COLO829 (cell line): ENCODE measurements at places on chromosomes 3 and 15.

GRCh38 chr3:139201446-139202225 is 142.2 kb upstream of the MRPS22 start:
- no peak for DNase-seq

DNA sequence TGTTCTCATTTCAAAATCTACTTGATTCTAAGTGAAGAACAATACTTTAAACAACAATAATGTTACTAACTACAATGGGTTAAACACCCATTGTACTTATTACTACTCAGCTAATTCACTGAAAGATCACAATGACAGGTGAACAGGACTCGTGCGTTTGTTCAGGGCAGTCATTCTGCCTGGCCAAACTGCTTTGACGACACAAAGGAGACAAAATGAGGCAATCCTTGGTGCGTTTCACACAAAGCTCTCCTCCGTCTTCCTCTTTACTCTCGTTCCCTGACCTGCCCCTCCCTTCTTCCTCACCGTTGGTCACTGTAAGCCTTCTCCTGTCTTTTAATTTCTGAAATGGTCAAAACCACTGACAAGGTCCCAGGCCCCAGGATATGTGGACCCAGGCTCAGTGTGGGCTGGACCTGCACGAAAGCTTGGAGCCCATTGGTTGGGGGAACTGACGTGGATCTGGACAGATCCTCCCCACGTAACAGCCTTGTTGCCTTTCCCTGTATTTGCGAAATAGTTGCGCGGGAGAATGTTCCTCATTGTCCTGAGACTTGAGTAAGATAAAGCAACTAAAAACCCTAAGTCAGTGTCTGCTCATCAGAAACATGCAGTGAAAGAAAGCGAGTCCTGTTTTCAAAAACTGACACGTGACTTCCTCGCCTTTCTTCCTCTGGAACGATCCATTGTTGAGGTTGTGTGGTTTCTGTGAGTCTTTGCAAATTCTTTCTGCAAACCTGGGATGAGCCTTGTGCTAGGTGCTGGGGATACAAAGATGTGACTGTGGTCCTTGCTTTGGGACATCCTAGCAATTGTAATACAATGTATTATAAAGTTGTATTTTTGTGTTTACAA is 147.1 kb upstream of the RGMA start:
- DNase-seq, result peak; percentile 13

- no peak for DNase-seq
Observed at GRCh38 chr15:76236350-76236749, 74.9 kb downstream of the ETFA start.

- DNase-seq, result no peak
Observed at GRCh38 chr3:114685161-114685560, 391.3 kb downstream of the TIGIT start.

GRCh38 chr3:107927361-107928083 is 163.3 kb downstream of the CD47 start:
- peak; percentile 92 for DNase-seq

- no peak for DNase-seq
Observed at GRCh38 chr3:194139814-194140391, 4.0 kb downstream of the HES1 start.

GRCh38 chr3:106117490-106117858 is 248.7 kb upstream of the CBLB start:
- DNase-seq, result no peak

- no peak for DNase-seq
Observed at GRCh38 chr3:98690876-98691275, 72.3 kb upstream of the ST3GAL6 start.

DNA sequence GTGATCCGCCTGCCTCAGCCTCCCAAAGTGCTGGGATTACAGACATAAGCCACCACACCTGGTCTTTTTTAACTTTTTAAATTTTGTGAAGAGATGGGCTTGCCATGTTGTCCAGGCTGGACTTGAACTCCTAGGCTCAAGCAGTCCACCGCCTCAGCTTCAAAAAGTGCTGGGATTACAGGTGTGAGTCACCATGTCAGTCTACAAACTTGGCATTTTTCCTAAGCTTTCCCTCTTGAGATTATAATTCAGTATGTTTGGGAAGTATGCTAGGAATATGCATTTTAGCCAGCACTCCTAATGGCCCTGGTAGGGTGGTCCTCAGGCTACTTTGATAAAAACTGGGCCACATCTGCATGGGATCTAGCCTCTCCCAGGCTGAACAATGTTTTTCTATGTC is 4.4 kb downstream of the WDR73 start:
- no peak for DNase-seq

DNA sequence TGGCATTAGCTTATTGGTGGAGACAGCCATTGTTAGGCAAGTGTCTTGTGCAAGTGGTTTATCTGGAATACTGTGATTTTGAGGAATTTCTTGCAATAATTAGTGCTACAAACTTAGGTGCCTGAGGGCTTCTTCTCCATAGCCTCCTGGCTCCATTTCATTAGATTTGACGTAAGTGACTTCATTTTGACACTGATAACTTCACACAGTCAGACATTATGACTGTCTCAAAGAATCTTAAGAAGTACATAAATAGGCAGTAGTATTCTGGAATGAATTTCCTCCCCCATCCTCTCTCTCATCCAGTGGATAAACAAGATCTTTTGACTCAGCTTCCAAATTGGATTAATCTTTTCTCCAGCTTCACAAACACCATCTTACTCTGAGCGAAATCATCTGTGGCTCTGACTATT is 19.0 kb downstream of the ARL14 start:
- DNase-seq, result peak; percentile 26

- DNase-seq, result no peak
Observed at GRCh38 chr3:64306745-64307144, 81.5 kb upstream of the PRICKLE2 start.

DNA sequence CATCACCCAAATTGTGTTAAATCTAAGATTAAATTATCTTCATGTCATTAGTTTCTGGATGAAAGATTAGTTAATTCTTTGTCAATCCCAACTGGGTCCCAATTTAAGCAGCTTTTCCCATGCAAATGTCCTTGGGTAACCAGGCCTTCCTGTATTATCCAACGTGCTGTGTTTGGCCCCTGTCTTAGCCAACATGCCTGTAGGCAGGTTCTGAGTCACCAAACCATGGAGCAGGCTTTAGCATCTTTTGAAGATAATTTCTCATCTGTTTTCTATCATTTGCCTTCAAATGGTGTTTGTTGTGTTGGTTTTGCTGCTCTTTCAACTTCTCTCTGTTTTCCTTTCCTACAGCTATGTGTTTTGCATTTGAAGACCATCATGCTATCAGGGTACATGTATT is 216.2 kb downstream of the ITPR1 start:
- DNase-seq, result no peak

- DNase-seq, result no peak
Observed at GRCh38 chr3:171165983-171166382, 139.5 kb upstream of the SLC2A2 start.

DNA sequence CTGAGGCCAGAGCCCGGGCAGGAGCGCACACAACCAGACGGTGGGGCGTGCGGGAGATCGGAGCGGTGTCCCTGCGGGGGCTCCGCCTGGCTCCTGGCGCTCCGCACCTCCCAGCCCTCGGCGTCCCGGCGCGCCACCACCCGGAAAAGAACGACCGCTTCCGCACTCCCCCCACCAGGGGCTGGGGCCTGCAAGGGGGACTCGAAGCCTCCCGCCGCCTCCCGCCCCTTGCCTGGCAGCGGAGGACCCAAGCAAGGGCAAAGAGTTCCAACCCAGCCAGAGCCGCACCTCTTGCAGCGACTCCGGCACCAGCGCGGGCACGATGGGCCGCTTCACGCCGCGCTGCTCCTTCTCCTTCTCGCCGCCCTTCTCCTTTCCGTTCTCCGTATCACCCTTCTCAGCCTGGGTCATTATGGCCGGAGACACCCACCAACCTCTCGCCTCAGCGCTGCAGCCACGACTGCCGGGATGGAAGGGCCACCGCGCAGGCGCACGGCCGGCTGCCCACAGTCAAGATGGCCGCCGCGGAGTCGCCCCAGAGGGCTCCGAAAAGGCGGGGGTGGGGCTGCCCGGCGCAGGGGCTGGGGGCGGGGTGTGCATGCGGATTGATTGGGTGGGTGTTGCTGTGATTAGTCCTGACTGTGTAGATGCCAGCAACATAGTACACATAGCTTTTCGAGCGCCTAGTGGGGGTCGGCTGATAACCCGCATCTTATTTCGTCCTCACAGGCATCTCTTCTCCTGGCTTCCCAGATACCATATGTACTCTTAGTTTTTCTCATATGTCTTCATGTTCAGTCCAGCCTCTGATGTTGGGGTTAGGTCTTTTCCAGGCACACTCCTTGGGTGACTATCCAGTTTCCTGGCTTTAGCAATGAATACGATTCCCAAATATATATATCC is at the start of gene ACTR8:
Gene ACTR8 (minus strand): TSS at position 462 of the 903 bp plus-strand sequence. CDS start 51 bp downstream, at position 411.
- peak; percentile 86 for DNase-seq

GRCh38 chr15:45892182-45892581 is 257.4 kb downstream of the SQOR start:
- no peak for DNase-seq

GRCh38 chr15:81492331-81492968 is 118.4 kb upstream of the TMC3 start:
- DNase-seq, result no peak

DNA sequence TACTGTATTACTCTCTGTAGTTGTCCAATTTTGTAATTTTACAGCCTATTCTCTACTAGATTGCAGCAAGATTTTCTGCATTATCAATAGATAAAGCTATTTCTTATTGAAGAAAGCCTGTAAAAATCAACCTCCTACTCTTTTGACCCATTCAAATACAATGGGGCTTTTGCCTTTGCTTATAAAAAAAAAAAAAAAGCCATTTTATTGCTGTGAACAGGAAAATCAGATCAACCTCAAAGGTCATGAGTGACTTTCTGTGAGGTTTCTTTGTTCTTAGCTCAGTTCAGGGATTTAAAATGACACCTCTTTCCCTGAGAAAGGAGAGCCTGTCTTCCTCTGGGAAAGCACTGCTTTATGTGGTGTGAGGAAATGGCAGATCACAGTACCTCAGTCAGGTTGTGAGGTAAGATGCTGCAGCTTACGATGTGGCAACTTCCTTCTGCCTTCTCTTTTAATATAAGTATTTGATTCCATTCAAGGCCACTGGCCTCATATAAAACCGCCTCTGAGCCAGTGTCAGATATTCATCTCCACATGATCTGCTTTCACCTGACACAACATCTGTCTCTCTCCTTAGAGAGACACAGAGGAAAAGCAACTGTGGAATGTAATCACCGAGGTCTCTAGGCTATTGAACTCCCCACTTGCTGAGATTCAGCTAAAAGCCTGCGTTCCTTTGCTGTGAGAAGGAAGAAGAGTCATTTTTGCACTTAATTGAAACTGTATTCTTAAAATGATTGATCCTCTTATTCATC is 161.5 kb upstream of the MB21D2 start:
- DNase-seq, result peak; percentile 36

DNA sequence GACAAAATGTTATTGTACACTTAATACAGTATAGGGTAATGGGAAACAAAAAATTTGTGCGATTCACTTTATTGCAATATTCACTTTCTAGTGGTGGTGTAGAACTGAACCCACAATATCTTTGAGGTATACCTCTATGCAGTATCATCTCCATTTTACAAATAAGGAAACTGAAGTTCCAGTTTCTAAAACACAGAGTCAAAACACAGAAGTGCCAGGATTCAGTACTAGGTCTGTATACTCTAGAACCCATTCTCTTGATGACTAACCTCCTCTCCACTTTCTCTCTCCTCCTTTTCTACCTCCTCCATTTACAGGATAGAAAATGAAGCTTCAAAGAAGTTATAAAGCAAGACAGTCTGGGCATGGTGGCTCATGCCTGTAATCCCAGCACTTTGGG is 62.2 kb downstream of the MB21D2 start:
- no peak for DNase-seq

DNA sequence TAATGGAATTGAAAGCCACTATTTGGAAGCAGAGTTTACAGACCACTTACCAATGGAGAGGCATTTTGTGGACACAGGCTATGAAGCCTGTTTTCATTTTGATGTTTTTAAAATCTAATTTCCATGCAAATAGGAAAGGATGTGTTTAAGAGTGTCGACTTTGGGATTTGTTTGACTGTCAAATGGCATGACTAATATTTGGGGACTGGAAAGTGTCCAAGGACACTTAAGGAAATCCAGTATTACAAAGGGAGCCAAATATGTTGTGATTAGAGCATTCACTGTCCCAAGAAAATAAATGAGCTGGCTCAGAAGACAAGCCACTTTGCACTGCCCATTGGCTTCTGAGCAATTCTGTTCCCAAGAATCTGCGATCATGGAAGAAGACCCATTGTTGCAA is 34.0 kb upstream of the SLC6A11 start:
- no peak for DNase-seq

DNA sequence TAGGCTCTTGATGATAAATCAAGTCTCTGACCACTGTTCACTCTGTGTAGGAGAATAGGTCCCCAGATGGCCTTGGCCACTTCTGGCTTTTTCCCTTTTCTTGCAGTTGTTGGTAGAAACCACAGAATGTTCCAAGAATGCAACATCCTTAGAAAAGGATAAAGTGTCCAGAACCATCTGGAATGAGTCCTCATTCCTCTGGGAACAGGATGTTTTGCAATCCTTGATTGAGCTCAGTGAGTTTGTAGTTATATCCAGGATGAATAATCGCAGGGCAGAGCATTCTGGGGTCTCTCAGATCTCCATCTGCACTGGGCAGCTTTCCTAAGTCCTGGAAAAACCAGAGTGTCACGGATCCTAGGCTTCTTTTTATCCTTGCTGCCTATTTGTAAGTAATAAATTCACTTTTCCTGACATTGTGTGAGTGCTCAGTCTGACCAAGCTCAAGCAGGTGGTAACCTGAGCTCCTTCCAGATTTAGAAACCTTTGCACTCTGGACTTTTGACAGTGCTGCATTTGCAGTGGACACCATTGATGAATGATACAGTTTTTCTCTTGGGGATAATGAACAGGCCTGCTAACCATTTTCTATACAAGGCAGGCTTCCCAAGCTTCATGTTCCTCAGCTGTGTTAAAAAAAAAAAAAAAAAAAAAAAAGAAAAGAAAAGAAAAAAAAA is 1028.6 kb downstream of the OTOL1 start:
- no peak for DNase-seq

DNA sequence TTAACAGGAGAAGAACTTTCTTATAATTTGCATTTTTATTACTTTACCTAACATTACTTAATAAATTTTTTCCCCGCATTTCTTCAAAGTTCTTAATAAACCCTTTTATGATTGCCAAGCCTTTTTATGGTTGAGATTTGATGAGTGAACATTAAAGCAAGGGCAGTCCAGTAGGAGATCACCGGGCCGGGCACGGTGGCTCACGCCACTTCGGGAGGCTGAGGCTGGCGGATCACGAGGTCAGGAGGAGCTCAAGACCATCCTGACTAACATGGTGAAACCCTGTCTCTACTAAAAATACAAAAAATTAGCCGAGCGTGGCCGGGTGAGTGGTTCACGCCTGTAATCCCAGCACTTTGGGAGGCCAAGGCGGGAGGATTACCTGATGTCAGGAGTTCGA is 61.4 kb upstream of the TRA2B start:
- DNase-seq, result no peak

- no peak for DNase-seq
Observed at GRCh38 chr15:54803987-54804386, 392.8 kb downstream of the RSL24D1 start.

GRCh38 chr3:137988152-137988551 is 21.8 kb upstream of the CLDN18 start:
- DNase-seq, result no peak
